ENCODE measurements at places on chromosomes 1 and 21. TPM values are rescaled to one million over a fixed set of nuclear protein-coding genes. Genes with fewer than 3 reads are reported as not detected.
A peak's percentile ranks its signal among the peaks of the same experiment; 100 is the strongest.

DNA sequence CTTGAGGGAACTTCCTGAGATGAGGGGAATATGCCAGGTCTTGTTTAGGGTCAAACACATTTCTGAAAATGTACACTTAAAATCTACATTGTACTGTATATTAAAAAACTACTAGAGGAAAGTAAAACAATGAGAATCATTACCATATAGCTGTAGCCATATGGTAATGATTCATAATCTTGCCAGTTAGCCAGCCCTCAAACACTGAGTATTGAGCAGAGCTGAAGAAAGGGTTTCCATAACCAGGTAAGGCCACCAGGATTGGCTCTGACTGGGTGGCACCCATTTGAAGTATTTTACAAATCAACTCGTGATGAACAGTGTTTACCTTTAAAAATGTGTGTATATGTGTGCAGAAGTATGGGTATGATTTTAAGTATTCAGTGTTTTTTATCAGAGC, 226.7 kb downstream of the SLC45A1 start:
- no peak for DNase-seq

GRCh38 chr1:220819467-220820026, 32.8 kb downstream of the MTARC1 start:
- no peak for DNase-seq

GRCh38 chr1:31366796-31367195, 6.1 kb downstream of the FABP3 start:
- no peak for DNase-seq

STPG1 gene
- 16.6 TPM for polyA plus RNA-seq

BRINP3 gene
- polyA plus RNA-seq: not detected

FAM163A gene
- polyA plus RNA-seq: not detected

DNA sequence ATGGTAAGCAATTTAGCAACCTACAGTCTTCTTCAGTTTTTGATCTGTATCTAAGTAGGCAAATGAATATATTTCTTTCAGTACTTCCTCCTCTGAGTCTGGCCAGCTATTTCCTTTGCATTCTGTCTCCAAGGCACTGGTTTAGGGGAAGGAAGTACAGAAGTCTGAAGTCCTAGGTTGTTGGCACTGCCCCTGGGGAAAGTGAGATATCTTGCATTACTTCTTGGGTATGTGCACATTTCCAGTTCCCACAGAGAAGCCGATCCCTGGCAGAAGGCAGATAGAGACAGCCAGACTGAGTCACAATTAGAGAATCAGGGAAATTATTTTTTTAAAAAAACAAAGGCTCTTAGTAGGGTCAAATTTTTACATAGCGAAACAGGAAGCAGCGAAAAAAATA, 98.8 kb downstream of the RASAL2 start:
- peak; percentile 42 for DNase-seq

SLC1A7 gene
- not detected for polyA plus RNA-seq

- no peak for DNase-seq
Measured at GRCh38 chr1:226546926-226547325, 1.6 kb upstream of the STUM start.

FAM229A gene
- polyA plus RNA-seq: 2.4 TPM

- peak; percentile 26 for DNase-seq
Measured at GRCh38 chr1:214902636-214903320, 179.8 kb upstream of the KCNK2 start.

DNA sequence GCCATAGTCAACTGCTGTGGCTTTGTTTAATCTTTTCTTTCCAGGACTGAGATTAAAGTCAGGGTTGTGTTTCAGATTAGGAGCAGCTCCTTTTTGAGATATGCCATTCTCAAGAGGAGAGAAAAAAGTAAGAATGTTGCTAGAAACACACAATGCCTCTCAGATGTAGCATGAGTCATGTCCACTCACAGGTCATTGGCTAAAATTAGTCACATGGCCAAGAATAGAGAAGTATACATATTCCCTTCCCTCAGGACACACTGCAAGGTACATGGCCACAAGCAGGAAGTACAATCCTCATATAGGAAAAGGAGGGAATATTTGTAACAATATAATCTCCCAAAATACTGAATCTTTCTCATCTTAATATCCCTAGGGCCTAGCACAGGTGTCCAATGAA, 141.9 kb upstream of the PTBP2 start:
- DNase-seq: no peak

GRCh38 chr1:84152649-84153056, 8.6 kb downstream of the PRKACB start:
- DNase-seq: no peak
